Left ventricle myocardium superior (tissue), 1 donor: ENCODE measurements at places on chromosomes 16 and 17. TPM values are rescaled to one million over a fixed set of nuclear protein-coding genes. Genes with fewer than 3 reads are reported as not detected.

TPSAB1 gene
- total RNA-seq = 4.3 TPM

KCNH6 gene
- not detected for total RNA-seq

ADORA2B gene
- total RNA-seq = 0.57 TPM

CTF1 gene
- 7.5 TPM for total RNA-seq

UNC119 gene
- 22.2 TPM for total RNA-seq

GUCY2D gene
- not detected for total RNA-seq

RTN4RL1 gene
- total RNA-seq = 1.9 TPM

TPSG1 gene
- not detected for total RNA-seq

ASGR2 gene
- 0.30 TPM for total RNA-seq

HS3ST3B1 gene
- total RNA-seq = 1.7 TPM

NPIPB9 gene
- 0.30 TPM for total RNA-seq

BRIP1 gene
- 0.35 TPM for total RNA-seq

KRTAP9-8 gene
- total RNA-seq = not detected

CTRL gene
- total RNA-seq = 0.37 TPM

SPATA22 gene
- 0.50 TPM for total RNA-seq

TAT gene
- not detected for total RNA-seq

TEX14 gene
- total RNA-seq = 0.15 TPM

ABCC11 gene
- not detected for total RNA-seq

TP53TG3B gene
- total RNA-seq = not detected

ENPP7 gene
- not detected for total RNA-seq

CYBA gene
- total RNA-seq = 48.6 TPM

BRICD5 gene
- 10.0 TPM for total RNA-seq

TMEM107 gene
- 5.2 TPM for total RNA-seq

HASPIN gene
- total RNA-seq = 0.45 TPM

ZP2 gene
- not detected for total RNA-seq

BHLHA9 gene
- not detected for total RNA-seq

VPS35L gene
- 22.4 TPM for total RNA-seq

MRM1 gene
- 9.2 TPM for total RNA-seq

C16orf92 gene
- not detected for total RNA-seq

MYH2 gene
- 0.10 TPM for total RNA-seq

ITGAD gene
- total RNA-seq = not detected

PPL gene
- total RNA-seq = 18.4 TPM

TBC1D3H gene
- not detected for total RNA-seq

CMTM1 gene
- 2.1 TPM for total RNA-seq

C17orf50 gene
- total RNA-seq = not detected

PLCG2 gene
- total RNA-seq = 5.2 TPM

KCNJ18 gene
- not detected for total RNA-seq

CMTM2 gene
- total RNA-seq = not detected

CCL22 gene
- not detected for total RNA-seq

MYH13 gene
- total RNA-seq = not detected

KSR1 gene
- 10.2 TPM for total RNA-seq
